ENCODE measurements at places on chromosomes 12 and 14.

- DNase-seq, result no peak
These were observed 53.9 kb downstream of the METTL25 start for GRCh38 chr12:82412246-82412645.

- DNase-seq, result no peak
These were observed 534.2 kb downstream of the LRFN5 start for GRCh38 chr14:42140831-42141279.

DNA sequence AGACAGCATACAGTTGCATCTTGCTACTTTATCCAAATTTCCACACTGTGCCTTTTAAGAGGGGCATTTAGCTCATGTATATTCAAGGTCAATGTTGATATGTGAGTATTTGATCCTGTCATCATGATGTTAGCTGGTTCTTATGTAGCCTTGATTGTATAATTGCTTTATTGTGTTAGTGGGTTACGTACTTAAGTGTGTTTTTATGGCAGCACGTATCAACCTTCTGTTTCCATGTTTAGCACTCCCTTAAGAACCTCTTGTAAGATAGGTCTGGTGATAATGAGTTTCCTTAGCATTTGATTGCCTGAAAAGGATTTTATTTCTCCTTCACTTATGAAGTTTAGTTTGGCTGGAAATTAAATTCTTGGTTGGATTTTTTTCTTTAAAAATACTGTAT lies 445.2 kb downstream of the NAV3 start:
- no peak for DNase-seq

- DNase-seq, result no peak
These were observed 31.2 kb downstream of the TMEM132C start for GRCh38 chr12:128298091-128298748.

DNA sequence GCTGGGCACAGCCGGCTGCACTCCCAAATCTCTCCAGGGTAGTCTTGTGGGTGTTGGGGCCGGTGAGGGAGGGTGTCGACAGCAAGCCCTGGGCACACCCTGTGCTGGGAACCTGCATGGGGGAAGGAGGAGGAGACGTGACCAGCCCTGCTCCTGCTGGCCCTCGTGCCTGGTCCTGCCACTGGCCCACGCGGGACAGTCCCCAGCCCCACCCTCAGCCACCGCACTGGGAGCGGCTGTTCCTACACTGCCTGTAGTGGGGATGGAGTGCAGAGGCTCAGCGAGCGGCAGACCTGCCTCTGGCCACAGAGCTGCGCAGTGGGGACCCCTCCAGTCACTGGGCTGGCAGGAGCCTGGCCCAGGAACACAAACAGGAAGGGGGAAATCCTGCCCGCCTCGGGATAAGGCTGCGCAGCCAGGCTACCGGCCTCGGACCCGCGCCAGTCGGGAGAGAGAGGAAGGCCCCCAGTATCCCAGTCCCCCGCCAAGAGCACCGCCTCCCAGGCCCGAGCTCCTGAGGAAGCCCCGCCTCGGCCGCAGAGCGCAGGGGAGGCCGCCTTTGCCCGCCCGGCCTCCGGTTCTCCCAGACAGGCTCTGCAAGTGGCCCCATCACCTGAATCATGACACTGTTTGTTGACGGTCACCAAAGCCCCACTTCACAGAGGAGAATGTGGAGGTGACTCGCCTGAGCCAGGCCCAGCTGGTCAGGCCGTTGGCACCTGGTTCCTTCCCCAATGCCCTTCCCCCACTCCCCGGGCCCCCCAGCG lies 10.6 kb downstream of the AHNAK2 start:
- no peak for DNase-seq

DNA sequence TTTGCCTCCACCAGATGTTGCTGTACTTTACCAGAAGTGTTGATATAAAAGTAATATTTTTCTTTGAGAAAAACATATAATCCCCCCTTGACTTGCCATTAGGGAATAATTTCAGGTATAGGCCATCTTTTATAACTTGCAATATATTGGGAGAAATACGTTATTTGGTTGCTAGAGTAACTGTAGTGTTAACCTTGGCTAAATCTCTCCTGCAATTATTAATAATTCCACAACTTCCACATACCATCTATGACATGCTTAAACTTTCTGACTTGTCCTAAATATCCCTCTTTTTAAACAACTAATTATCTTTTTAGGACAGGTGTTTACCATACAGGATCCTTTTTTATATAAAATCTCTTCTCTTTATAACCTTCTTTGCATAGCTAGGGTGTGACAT lies 1048.2 kb downstream of the SLC16A7 start:
- DNase-seq, result no peak
